ENCODE measurements at places on chromosomes 5 and 9.

DNA sequence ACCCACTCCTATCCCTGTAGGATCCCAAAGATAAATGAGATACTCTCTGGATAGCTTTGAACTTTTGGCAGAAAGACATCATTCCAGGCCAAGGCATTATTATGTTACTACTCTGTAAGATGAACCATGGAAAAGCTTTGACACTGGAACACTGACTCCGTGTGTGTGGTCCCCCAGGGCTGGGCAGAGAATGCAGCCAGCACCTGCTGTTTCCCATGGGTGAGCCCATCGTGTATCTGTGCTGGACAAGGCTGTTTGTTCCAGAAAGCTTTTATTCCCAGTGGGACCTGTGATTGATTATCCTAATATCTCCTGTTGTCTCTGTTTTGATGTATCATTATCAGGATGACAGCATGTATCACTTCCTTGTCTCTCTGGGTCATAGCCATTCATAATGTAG lies 254.9 kb downstream of the SAXO1 start:
- no peak for DNase-seq

DNA sequence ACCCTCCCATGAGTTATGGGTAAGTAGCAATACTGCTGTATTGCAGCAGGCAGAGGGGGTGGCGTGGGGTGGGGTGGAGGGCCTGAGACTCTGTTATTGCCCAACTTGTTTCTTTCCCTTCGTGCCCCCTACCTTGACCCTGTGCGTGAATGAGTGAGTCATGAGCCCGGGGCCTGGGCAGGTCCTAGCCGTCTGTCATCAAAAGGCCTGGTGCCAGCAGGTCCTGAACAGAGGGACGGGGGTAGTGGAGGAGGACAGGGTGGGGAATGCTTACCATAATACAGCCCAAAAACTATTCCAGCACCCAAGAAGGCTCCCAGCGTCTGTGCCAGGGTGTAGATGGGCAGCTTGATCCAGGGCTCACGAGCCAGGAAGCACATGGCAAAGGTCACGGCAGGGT lies 4.3 kb downstream of the AQP3 start:
- DNase-seq, result no peak

DNA sequence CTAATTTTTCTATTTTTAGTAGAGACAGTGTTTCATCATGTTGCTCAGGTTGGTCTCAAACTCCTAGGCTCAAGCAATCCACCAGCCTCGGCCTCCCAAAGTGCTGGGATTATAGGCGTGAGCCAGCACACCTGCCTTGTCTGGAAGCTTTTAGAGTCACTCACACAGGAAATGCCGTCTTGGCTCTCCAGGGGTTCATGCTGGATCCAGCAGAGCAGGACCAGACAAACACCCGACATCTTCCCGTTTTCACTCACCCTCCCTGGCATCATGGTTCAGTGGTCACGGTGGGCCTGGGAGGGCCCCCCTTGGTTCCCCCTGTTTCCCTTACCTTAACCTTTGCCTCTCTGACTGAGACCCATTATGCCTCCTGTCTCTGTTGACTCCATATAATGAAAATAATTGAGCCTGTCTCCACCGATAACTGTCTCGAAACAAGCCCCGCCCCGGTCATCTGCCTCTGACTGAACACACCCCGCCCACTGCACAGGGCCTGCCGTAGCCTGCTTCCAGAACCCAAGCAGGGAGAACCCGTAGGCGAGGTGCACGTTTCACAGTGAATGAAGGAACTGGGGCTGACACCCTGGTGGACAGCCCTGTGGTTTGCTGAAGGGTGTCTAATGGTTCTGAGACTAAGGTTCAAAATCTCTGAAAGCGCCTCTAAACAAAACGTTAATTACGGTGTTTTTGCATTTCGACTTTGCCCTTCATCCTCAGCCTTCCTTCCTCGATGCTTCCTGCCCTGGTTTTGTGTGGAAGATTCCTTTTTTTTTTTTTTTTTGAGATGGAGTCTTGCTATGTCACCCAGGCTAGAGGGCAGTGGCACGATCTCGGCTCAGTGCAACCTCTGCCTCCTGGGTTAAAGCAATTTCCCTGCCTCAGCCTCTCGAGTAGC lies 39.7 kb upstream of the SPRY4 start:
- DNase-seq, result no peak

DNA sequence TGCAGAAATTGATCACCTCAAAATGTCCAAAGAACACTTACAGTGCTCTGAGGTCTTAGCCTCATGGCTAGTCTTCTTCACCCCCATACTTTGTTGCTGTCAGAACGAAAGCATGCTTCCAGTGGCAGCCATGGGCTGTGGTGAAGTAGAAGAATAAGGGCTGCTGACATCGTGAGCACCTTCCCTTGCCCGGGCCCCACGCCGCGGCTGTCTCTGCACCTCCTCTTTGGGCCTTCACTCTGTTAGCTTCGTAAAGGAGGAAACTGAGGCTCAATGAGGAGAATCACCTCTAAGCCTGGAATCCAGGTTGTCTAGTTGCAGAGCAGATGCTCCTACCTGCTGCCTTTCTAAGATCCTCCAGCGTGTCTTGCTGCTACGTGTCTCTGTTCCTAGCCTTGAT lies 139.5 kb upstream of the SLC28A3 start:
- DNase-seq, result no peak

DNA sequence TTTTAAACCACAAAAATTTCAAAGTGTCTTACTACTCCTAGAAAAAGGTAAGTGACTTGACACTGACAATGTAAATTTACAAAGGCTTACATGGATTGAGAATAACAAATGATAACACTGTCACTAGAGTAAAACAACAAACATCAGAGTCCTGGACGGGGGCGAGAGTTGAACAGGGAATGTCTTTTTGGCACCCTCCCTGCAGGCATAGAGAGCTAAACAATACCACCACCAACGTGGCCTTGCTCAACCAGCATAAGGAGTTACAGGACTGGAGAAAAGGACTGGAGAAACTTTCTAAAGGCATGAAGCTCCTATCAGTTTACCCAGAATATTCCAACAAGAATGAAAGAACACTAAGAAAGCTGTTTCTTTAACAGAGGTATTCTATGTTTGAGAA lies 55.3 kb downstream of the PTBP3 start:
- DNase-seq, result no peak

GRCh38 chr5:150626853-150627276 lies 13.6 kb upstream of the SYNPO start:
- no peak for DNase-seq

DNA sequence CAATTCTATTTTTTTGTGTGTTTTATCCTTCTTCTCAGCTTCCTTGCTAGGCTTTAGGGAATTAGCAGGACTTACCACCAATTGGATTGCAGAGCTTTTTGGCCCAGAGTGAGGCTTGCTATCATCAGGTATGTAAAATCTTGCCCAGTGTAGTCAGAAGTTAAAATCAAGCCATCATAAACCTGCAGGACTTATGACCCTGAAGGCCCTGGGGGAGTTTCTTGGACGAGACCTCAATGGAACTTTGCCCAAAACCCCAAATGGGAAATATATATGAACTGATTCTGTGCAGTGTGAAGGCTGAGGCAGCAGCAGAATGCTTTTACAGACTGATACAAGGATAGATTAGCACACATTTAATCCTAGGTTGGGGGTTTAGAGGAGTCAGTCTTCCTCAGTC lies 287.0 kb downstream of the SH3GL2 start:
- DNase-seq, result no peak

- no peak for DNase-seq
Measured at GRCh38 chr9:117343427-117343826, 71.4 kb downstream of the ASTN2 start.

DNA sequence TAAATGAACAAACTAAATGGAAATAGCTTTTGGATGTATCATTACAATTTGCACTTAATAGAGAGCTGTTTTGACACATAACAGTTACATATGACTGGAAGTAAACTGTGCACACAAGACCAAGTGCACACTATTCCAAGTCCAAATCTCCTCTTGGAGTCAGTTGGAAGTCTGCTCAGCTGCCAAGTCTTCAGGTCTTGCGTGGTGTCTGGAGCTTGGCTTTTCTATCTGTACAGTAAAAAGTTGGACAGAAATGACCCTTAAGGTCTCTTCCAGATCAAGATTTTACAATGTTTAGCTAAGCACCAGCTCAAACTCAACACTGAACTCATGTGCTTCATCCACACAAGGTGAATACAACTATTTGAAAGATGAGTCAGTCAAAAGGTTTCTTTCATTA lies 456.9 kb downstream of the RASEF start:
- DNase-seq, result no peak

- peak; percentile 80 for DNase-seq
Measured at GRCh38 chr5:74316064-74316603, 324.4 kb downstream of the ENC1 start.

- DNase-seq, result no peak
Measured at GRCh38 chr5:169288066-169288930, 12.6 kb downstream of the SLIT3 start.

DNA sequence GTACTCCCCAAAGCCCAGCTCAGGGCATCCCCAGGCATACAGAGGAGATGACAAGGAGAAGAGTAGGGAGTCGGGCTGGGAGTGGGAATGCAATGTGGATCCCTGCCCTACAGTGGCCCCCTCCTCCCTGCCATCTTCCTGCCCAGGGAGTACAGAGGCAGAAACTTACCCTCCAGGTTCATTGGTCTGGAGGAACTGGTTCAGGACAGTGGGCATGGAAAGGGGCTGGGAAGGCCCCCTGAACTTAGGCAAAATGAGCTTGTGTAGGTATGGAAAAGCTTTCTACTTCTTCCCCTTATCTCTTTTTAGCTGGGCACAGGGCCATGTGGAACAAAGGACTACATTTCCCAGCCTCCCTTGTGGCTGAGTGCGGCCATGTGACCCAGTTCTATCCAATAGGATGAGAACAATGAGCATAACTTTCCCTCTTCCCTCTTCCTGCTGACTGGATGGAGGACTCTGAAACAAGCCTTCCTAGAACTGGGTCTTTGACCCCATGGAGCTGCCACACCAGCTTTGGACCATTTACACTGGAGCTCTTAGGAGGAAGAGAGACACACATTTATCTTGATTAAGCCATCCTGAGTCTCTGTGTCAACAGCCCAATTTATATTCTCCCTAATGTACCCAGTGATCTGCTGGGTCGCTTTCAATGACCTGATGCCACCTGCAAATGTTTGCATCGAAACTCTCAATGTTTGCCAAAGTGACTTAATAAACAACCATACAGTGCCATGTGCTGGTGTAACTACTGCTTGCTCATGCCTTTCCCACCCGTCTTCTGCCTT lies 25.0 kb upstream of the HMCN2 start:
- DNase-seq, result peak; percentile 58

DNA sequence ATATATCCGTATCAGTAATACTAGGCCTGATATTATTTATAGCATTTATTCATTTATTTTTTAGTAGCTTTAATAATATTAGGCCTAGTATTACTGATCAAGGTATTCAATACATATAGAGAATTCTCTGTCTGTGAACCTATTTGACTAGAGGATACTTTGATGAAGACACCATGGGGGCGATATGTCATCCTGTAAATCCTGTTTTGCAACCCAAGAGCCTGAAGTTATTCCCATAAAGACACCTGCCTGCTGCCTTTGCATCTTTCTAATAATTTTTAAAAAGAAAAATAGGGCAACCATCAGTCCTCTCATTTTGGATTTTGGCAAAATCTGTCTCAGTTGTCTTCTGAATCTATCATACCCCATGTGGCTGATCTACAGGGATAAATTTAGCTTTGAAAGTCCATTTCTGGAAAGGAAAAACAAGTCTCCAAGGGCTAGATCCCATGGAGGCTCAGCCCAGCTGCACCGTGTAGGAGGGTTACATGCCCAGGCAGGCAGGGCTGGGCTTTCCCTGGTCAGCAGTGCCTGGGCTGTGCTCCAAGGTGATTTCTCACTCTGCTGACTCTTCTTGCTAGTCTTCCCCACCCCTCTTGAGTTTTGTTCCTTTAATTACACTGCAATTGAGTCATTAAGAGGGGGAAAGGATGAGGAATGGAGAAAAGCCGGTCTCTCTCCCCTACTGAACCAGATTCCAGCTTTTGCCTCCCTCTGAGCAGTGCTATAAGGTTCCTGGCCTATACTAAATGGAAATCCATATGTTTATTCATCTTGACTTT lies 169.0 kb downstream of the TRIM32 start:
- no peak for DNase-seq

DNA sequence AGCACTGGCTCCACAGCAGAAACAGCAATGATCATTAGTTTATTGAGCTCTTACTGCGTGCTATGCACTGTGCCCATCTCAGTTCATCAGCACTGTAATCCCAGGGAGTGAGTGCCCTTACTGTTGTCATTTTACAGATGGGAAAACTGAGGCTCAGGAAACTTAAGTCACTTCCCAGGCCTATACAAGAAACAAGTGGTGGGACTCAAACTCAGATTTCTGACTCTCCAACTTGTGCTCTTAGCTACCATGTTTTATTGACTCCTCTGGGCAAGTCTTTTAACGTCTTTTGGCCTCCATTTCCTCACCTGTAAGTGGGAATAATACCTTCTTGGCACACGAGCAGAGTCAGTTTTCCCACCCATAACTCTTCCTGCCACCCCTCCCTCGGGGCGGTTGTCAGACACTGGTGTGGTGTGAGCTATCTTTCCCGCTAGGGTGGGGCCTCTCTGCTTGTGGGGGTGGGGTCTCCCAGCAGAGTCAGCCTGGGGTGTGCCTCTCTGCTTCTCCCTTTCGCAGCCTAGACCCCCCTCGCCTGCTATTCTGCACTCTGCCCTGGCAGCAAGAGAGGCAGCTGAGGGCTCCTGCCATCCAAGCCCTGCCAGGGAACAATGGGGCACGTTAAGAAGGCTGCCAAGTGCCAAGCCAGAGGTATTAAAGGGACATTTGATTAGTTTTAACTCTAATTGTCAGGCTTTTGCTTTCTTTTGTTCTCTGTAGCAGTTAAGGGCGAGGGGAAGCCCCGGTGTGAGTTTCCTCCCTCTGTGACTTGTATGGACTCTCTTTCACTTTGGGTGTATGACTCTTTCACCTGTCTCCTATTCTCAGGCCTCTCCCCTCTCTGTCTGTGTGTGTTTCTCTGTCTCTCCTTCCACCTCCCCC lies 12.1 kb downstream of the GALNT10 start:
- no peak for DNase-seq

GRCh38 chr9:13457795-13458194 lies 178.3 kb upstream of the MPDZ start:
- no peak for DNase-seq

DNA sequence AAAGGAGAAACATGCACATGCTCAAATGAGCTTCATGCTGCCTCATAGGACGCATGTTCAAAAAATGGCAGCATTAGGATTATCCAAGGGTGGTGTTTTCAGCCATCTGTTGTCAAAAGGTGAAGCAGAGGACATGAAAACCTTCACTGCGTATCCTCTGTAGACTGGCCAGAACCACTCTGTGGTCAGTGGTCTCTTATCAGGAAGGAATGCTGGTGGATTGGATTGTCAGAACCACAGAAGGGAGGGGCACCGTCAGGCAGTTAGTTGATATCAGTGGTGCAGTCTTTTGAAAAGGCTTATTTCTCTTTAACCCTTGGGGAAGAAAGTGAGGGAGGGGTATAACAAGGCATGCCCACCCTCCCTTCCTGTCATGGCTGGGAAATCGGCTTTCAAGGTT lies 100.1 kb downstream of the FBXL7 start:
- DNase-seq, result peak; percentile 72

GRCh38 chr9:100869326-100869725 lies 159.2 kb upstream of the PLPPR1 start:
- DNase-seq, result no peak

- DNase-seq, result no peak
Measured at GRCh38 chr5:78787783-78788182, 139.2 kb upstream of the LHFPL2 start.

GRCh38 chr9:38227656-38228055 lies 158.6 kb upstream of the SHB start:
- DNase-seq, result peak; percentile 49
